ENCODE measurements at places on chromosomes 11 and 22.

GRCh38 chr11:114059984-114060391 is 477 bp downstream of the ZBTB16 start:
- DNase-seq: no peak

DNA sequence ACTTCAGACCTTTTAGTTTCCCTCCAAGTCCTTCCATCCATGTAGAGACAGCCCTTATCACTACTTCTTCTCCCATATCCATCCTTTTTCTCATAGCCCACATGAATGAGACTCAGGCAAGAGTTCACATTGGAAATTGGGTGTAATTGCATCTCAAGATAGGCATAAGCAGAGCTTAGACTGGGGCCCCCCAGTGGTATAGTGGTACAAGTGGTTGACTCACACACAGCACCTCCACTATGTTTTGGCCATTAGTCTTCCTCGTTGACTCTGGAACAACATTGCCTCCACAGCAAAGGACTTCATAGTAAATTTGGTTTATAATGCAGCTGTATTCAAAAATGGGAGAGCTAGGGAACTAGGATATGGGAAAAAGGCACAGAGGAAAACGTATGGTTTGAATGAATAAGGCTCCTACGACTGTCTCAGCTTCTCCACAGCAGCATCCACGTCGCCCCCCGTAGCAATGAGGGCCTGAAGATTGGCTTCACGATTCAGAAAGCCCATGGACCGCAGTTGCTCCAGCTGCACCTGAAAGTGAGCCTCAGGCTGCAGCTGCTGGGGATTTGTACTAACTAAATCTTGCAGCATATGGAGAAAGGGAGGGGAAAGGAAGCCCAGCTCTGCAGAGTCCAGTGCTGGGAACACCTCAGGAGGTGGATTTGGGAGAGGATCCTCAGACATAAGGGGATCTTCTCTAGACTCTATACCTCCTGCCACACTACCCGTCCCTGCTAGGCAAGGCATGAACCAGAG is 2.4 kb downstream of the UBQLN3 start:
- no peak for DNase-seq

- DNase-seq: no peak
Measured at GRCh38 chr11:63841554-63841953, 2.6 kb downstream of the MARK2 start.

DNA sequence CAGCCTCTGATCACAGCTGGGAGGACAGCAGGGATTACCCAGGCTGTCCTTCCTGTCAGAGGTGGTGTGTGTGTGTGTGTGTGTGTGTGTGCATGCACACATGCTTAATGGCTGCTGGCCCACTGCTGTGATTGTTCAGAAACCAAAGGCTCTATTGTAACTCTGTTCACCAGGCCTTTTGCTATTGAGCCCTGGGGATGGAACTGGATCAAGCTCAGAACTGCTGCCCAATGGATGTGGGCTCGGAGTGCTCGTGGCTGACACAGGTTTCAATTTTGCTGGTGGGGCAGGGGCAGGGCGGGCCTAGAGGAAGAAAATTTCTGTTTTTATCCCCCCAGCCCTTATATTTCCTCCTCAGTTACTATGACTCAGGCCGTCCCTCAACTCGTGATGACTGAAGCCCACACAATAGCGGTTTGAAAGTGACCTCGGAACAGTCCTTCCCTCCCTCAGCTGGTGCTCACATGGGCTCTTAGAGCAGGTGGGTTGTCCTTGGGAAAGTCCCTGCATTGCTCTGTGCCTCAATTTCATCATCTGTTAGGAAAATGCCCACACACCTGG is 359.3 kb downstream of the TENM4 start:
- DNase-seq: no peak

DNA sequence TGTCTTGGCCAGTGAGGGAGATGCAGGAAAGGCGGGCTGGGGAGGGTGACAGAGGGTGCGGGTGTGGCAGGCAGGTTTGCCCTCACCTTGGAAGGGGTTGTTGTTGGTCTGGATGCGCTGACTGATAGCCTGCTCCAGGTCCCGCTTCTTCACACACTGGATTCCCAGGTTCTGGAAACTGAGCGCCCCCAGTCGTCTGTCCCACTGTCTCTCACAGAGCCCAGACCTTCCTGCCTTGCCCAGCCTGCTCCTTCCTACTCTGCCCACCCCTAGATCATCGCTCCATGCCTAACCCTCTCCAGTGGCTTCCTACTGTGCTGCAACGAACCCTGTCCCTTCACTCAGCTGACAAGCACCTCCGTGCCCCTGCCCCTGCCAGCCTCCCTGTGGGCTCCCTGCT is 2.7 kb downstream of the RELA start:
- no peak for DNase-seq

- DNase-seq: no peak
Measured at GRCh38 chr11:37710031-37710430, 1112.0 kb upstream of the RAG2 start.

GRCh38 chr11:31422703-31423102 is 53.0 kb downstream of the DNAJC24 start:
- no peak for DNase-seq

DNA sequence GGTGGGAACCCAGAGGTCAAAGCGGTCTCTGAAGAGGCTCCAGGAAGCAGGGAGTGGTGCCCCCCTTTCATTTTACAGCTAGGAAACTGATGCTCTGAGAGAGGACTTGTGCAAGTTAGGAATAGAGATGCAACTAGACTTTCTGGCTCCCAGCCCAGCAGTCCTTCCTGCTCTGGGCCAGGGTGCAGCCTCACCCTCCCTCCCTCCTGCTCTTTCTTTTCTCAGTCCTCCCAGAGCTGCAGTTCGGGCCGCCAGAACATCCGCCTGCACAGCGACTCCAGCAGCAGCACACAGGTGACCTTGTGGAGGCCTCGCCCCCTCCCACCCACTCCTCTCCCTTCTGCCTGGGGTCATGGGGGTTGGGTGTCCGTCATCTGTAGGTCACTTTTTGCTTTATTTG is 51.5 kb downstream of the LHFPL7 start:
- DNase-seq: no peak

- DNase-seq: no peak
Measured at GRCh38 chr22:26952004-26952403, 294.6 kb downstream of the MIAT start.

GRCh38 chr11:96017856-96018255 is 93.9 kb upstream of the MTMR2 start:
- DNase-seq: no peak

DNA sequence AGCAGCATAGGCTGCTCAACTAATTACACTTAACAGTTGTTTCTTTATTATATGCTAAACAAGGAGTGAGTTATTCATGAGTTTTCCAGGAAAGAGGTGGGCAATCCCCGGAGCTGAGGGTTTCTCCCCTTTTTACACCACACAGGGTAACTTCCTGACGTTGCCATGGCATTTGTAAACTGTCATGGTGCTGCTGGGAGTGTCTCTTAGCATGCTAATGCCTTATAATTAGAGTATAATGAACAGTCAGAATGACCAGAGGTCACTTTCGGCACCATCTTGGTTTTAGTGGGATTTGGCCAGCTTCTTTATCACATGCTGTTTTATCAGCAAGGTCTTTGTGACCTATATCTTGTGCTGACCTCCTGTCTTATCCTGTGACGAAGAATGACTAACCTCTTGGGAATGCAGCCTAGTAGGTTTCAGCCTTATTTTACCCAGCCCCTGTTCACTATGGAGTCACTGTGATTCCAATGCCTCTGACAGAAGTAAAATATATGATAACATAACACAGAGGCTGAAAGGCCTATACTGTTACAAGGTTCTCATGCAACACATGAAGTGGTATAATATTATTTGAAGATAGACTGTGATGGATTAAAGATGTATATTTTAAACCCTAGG is 41.3 kb upstream of the RDX start:
- DNase-seq: no peak

GRCh38 chr11:35683728-35684339 is 21.3 kb downstream of the TRIM44 start:
- DNase-seq: no peak

DNA sequence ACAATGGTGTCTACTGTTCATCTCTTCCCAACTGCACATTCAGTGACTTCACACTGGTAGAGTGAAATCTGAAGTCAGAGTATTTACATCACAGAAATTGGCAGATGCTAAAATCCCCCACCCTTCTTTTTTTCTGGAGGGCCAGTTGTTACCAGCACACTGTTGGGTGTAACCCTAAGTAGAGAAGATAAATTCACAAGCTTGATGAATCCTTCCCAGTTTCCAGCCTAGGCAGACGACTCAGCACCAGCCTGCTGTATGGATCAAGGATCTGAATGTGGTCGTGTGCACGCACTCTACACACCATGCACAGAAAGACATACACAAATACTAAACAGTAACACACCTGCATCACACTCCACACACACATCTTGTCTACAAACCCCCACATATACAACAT is 46.0 kb downstream of the ARRB1 start:
- no peak for DNase-seq

DNA sequence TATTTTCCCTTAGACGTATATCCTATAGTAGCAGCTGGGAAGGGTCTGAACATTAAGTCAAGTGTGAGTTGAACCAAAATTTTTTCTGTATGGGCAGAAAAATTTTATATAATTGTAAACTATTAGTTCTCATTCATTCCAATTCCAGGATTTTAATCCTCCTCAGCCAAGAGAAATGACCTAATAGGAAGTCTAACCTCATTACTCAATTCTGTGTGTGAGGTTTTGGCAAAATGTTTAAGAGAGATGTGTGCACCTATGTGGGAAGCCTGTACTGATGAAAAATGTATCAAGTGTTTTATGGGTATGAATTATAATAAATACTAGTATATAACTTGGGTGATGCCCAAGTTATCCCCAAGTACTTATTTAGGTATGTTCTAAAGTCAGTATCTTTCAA is 311.6 kb upstream of the PITPNB start:
- no peak for DNase-seq

DNA sequence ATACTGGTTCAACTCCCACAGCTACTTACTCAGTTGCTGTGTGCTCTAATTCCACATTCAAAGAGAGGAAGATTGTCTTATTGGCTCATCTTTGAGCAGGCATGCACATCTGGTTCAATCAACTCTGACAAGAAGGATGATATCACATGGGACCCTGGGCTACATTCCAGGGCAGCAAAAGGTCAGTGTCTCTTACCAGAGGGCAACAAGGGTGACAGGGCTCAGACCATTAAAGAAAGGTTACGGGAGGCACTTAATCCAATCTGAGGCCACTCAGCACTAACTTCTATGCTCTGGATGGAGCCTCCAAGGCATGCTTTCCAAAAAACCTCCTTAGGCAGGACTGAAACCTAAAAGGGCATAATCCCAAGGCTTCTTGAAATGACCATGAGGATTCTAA is 549.4 kb upstream of the API5 start:
- no peak for DNase-seq

GRCh38 chr11:105139669-105140068 is at the start of gene CARD18:
Gene CARD18, minus strand, starts transcription at chr11:105139769. Its CDS starts 43 bp downstream, at chr11:105139726.
- DNase-seq: no peak

DNA sequence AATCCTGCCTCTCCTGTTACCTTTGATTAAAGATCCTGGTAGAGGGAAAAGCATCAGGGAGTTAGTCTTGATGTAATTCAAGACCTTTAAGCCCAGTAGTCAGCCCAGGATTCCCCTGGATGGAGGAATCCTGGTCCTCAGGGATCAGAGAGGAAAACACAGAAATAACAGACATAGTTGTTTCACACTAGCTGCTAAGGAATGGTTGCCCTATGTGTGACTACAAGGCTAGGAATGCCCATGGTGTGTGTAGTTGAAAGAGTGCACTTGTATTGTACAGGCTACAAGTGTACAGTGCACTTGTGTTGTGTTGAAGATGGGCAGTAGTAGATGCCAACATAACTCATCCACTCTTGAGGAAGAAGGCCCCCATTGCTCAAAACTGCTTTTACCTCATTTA is 226.8 kb downstream of the AASDHPPT start:
- DNase-seq: no peak

DNA sequence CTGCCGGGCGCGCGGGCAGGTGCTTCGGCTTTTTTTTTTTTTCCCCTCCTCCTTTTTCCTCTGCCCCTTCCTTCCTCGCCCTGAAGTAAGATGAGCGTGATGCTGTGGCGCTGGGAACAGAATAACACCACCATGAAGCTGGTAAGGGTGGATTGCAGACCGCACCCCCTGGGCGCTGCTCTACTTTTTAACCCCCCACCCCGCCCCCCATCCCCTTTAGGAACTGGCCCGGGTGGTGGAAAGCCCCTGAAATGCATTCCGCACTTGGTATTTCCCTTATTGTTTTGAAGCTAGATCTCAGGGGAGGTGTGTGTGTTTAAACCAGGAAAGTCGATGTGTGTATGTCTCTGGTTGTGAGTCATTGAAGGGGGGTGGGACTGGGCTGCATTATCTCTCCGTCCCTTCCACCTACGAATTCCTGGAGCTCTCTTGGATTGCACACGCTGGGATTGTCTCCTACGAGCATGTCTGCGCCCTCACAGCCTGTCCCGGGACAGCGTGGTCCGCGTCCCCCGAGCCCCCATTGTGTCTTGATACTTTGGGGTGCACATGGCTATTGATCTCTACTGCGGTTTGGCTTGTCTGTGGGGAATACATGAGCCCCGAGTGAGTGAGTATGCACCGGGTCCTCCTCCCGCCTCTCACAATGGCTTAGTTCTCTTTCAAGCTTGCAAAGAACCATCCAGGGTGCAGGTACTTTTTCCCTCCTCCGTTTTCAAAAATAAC is 64.9 kb downstream of the NAV2 start:
- no peak for DNase-seq

- DNase-seq: no peak
Measured at GRCh38 chr11:9462172-9462799, 1.5 kb downstream of the ZNF143 start.

GRCh38 chr11:106983261-106983660 is 35.0 kb downstream of the GUCY1A2 start:
- no peak for DNase-seq

DNA sequence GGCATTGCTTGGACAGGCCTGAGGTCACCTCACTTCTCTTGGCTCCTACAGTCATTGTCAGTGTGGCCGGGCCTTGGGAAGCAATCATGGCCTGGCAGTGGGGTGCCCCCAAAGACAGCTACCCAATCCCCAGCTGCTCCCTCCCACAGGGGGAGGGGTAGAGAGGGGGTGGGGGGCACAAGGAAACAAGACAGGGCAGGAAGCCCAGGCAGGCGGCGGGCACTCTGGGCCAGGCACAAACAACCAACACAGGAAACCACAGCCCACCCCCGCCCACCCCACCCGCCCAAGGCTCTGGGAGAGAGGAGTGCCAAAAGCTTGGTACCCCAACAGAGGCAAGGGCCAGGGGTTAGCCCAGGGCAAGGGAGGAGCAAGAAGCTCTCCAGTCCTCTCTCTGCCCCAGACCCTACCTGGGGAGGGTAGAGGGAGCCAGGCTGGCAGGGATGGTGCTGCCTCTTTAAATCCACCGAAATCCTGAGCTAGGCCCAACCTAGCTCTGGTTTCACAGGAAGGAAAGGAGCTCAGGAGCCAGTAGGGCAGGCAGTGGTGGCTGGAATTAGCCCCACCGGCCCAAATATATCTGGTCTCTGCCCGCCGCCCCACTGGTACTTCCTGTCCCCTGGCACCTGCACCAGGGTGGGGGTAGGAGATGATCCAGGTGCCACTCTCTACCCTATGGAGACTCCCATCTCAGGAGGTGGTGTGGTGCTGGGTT is 12.2 kb downstream of the BCL9L start:
- no peak for DNase-seq
